Nephron progenitor cell (in vitro differentiated cells): ENCODE measurements at places on chromosomes 2 and 18.

DNA sequence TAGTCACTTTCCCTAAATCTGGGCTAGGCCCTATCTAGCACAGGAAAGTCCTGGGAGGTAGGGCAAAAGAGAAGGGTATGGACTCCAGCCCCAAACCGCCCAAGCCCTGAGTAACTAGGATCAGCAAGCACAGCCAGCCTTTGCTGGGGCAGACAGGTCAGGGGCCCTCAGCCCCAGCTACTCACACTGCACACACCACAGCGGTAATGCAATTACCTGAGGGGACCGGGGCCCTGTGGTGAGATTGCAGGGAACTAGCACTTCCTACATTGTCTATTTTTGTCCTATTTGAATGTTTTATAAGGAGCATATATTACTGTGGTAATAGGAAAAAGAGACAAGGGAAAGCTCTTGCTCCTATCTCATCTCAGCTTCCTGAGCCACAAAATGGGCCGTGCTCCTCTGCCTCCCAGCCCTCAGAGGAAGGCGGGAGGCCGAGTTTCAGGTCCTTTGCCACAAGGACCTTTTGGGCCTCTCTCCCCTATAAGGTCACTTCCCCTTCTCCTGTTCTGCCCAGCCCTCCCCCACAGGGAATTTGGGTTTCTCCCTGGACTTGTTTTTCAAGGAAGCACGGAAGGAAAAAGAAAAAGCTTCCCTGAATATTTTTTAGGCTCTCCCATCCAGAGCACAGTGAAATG lies 20.5 kb downstream of the RAB11FIP5 start:
- no peak for DNase-seq

GRCh38 chr18:55858661-55859515 lies 270.9 kb upstream of the TCF4 start:
- DNase-seq: no peak

DNA sequence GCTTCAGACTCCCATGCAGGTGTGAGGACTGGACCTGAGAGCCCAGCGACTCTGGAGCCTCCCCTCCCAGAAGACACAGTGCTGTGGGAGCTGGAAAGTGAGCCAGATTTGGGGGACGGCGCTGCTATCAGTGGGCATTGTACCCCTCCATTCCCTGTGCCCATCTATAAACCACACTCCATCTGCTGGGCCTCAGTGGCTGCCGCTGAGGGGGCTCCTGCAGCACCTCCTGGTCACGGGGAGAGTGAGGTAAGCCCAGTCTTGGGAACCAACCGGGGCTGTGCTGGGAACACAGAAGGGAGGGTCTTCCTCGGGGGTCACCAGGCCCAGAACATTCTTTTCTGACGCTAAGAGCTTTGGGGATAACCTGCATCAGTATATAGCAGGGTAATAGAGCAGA lies 9.5 kb downstream of the PSD4 start:
- no peak for DNase-seq

- no peak for DNase-seq
Measured at GRCh38 chr18:74063023-74063422, 84.6 kb downstream of the FBXO15 start.
